Left ventricle myocardium superior (tissue), 1 donor: ENCODE measurements at places on chromosomes 6 and 20.

- no peak for DNase-seq
Observed at GRCh38 chr20:61525781-61526431, 273.8 kb downstream of the CDH4 start.

DNA sequence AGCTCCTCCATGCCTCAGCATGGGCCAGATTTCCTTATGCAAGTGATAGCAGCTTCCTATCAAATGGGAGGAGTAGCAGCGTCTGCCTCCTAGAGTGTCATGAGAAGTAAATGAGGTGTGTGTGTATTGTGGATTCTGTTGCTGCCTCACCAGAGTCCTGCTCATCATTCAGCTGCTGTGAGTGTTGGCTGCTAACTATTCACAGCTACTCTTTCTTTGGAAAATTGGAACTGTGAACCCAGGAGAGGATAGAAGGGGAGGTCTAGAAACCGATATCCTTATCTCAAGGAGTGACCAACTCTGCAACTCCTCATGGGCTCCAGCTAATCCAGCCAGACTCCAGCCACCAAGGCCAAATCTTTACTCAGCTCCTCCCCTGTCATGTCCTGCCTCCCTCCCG is 63.3 kb downstream of the TOX2 start:
- no peak for DNase-seq

- no peak for DNase-seq
Observed at GRCh38 chr20:1124421-1124820, 6.0 kb downstream of the PSMF1 start.

DNA sequence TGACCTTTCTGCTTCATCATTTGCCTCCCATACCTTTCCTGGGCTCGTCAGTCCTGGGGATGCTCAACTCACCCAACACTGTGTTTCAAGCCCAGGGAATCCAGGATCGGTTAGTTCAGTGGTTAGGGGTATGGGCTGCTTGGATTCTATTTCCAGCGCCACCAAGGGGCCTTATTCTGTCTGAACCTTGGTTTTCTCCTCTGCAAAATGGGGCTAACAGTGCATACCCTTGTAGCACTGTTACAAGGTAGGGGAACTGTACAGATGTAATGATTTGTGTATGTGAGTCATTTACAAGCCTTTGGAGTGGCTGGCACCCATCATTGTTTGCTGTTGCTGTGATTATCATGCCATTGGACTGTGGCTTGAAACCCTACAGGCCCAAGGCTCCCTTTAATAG is 14.5 kb upstream of the CSNK2A1 start:
- DNase-seq: no peak

DNA sequence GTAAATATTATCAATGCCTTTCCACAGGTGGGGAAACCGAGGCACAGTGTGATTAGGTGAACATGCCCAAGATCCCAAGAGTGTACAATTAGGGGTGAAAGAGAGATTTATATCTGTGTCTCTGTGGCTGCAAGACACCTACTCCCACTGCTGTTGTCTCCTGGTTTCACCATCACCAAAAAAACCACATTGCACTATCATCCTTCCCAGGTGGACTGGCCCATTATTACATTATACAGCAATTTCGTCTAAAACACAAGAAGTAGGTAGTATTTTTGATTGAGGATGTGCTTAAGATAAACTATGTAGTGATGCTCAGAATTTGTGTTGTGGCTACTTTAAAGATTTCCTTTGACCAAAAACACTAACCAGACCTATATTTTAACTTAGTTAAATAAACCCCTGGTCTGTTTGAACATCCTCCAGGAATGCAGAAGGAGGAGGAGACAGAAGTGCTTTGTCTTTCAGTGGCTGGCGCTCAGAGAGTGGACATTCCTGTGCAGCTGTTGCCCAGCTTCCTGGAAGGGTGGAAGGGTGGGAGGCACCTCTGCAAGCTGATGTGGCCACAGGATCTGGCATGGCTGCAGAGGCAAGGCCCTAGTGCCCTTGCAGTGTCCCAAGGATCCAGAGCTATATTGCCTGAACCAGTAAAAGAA is 23.8 kb downstream of the DCBLD1 start:
- no peak for DNase-seq

- no peak for DNase-seq
Observed at GRCh38 chr6:148723484-148723883, 23.3 kb upstream of the UST start.

GRCh38 chr20:9492067-9492466 is 22.3 kb upstream of the LAMP5 start:
- no peak for DNase-seq

GRCh38 chr6:111628142-111628850 is 22.6 kb upstream of the TRAF3IP2 start:
- DNase-seq: no peak

GRCh38 chr6:3659748-3660147 is 91.8 kb downstream of the PXDC1 start:
- no peak for DNase-seq

DNA sequence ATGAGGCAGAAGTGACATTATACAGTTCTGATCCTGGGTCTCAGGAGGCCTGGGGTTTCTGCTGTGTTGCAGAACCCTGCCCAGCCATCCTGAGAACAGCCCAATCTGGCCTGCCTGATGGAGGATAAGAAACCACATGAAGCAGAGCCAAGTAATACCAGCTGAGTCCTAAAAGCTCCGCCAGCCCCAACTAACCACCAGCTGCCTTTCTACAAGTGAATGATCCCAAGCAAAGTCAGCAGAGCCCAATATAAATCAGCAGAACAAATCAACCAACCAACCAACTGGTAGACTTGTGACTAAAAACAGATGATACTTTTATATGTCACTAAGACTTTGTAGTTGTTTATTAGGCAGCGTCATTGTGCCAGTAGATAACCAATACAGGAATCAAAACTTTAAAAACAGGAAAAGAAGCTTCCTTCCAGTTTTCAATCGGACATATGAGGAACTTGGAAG is 52.1 kb downstream of the SNX5 start:
- DNase-seq: no peak

DNA sequence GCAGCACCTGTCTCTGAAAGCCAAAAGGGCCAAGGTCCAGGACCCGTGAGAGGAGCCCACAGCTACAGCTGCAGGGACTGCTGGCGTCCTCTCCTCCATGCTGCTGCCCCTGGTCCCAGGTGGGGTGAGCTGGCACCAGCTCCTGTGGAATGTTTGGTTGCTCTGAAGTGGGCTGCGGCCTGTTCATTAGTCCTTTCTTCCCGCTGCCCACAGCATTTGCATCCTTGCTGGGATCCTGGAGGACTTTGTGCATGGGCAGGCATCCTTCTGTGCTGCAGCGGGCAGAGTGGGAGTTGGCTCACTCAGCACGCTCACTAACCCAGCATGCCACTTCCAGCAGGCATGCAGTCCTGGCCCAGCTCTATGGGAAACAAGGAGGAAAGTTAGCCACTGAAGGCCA is 76.4 kb downstream of the DHX35 start:
- no peak for DNase-seq

GRCh38 chr20:61356196-61356595 is 104.1 kb downstream of the CDH4 start:
- DNase-seq: no peak

- DNase-seq: no peak
Observed at GRCh38 chr6:10390495-10391298, 24.2 kb downstream of the TFAP2A start.

DNA sequence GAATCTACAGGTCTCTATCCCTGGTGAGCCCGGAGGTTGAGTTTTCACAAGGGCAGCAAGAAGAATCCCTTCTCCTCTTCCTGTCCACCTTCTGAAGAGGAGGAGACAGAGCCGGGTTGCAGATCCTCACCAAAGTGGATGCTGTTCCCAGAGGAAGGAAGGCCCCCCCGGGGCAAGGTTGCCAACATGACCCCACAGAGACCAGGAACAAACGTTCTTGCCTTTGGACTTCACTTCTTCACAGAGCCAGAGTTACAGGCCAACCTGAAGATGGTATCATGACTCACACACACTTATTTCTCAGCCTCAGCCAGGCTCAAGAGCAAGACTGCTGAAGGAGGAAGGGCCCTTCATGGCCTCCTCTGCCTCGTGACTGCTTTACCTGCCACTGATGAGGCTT is 384.3 kb downstream of the CD83 start:
- no peak for DNase-seq
